Effector memory CD8-positive, alpha-beta T cell (primary cell): ENCODE measurements at places on chromosomes 7 and 10.

- no peak for DNase-seq
Observed at GRCh38 chr10:77649333-77650331, 12.0 kb upstream of the KCNMA1 start.

GRCh38 chr10:34181553-34182300 is 633.4 kb downstream of the PARD3 start:
- no peak for DNase-seq

GRCh38 chr10:44422570-44423101 is 37.7 kb upstream of the CXCL12 start:
- no peak for DNase-seq

DNA sequence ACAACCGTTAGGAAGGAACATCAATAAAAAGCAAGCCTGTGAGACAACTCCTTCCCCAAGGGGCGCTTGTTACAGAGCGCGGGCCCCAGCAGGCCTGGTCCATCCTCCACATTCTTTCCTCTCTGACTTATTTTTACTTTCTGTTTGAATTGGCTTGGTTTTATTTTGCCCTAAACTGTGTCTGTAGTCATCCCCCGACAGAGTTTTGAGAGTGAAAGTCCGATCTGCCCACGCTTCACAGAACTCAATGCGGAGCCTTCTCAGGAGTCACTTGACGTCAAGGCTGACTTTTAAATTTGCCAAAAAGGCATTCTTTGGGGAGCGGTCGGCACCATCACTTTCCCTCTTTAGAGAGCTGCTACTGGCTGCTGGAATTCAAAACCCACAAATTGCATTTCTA is 150.1 kb upstream of the KLF6 start:
- DNase-seq, result peak; percentile 33

- DNase-seq, result no peak
Observed at GRCh38 chr7:144628176-144628575, 207.7 kb downstream of the TPK1 start.

DNA sequence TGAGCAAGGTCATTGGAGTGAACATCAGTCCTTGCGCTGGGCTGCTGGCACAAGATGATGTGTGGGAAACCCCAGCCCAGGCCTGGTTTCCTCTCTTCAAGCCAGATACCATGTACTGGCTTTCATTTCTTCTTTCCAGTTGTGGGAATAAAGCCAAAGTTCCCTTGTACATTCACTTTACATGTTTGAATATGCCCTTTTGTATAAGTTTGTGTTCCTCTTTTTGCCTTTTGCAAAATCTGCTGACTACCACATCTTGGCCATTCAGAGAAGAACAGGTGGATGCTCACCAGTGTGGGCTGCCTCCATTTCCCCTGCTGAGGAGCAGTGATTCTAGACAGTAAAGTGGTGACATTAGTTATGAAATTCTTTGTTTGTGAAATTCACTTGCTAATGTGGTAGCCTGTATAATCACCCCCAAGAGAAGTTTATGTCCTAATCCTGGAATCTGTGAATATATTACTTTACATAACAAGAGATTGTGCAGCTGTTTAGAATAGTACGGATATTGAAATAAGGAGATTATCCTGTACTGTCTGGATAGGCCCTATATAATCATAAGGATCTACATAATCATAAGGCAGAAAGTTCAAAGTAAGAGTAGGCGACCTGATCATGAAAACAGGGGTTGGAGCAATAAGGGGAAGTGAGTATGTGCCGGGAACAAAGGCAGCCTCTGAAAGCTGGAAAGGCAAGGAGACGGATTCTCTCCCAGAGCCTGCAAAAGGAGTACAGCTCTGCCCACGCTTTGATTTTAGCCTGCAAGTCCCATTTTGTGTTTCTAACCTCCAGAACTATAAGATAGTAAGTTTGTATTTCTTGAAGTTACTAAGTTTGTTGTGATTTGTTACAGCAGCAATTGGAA is 18.8 kb upstream of the AOAH start:
- DNase-seq, result no peak

- no peak for DNase-seq
Observed at GRCh38 chr10:86757113-86757972, 924 bp downstream of the BMPR1A start.

GRCh38 chr7:117148971-117149370 is 173.9 kb downstream of the WNT2 start:
- no peak for DNase-seq

DNA sequence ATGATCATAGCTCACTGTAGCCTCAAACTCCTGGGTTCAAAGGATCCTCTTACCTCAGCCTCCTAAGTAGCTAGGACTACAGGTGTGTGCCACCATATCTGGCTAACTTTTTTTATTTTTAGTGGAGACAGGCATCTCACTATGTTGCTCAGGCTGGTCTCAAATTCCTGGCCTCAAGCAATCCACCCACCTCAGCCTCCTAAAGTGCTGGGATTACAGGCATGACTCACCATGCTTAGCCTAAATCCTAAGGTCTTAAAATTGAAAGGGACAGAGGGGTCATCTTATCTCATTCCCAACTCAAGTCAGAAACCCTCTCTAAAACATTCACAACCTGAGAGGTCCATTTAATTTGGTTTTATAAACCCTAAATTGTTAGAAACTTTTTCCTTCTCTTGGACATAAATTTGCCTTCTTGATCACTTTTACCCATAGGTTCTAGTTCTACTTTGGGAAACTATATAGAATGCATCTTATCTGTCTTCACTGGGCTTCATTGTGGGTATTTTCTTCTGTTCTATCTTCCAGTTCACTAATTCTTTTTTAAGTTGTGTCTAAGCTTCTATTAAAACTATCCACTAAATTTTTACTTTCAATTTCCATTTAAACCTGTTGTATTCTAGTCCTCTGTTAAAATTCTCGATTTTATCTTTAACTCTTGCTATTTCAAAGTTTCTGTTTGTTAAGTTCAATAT is 183.4 kb upstream of the KAT6B start:
- DNase-seq, result no peak

- DNase-seq, result peak; percentile 7
Observed at GRCh38 chr10:30784897-30785605, 155.5 kb upstream of the LYZL2 start.

DNA sequence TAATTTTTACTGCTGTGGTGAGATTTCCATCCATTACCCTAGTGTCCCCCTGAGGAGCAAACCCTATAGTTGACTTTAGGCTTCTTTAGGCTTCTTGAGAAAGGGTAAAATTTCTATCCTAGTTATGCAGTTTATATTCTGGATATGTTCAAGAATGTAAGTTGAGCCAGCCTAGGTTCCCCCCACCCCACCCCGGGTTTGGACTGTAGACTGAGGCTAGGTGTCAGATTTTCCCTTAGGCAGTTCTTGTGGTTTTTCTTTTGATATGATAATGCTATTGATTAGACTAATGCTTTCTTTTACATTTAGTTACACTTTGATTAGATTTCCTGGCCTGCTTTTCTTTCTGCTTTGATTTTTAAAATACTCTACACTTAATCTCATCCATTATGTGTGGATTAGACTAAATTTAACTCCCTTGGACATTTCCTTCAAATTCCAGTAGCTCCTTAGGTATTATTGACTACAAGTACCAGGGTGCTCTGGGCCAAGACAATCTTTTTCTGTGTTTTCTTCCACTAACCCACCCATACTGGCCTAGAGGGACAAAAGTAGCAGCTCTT is 37.7 kb downstream of the NRF1 start:
- no peak for DNase-seq

DNA sequence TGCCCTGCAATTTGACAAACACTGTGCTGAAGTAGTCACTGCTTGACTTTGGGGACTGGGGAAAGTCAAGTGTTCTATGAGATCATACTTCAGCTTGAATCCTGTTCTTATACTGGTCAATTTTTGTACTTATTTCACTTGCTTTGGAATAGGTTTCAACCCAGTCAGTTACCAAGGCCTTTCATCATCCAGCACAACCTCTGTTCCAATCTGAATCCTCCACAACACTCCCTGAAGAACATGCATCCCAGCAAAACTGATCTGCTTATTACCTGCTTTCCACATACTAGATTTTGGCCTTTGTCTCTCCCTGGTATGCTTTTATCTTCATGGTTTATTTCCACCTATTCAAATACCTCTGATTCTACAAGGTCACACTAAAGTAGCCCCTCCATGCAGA is 29.5 kb downstream of the DPY19L1 start:
- no peak for DNase-seq

GRCh38 chr10:95691281-95691680 is 2.4 kb downstream of the TCTN3 start:
- DNase-seq, result no peak

DNA sequence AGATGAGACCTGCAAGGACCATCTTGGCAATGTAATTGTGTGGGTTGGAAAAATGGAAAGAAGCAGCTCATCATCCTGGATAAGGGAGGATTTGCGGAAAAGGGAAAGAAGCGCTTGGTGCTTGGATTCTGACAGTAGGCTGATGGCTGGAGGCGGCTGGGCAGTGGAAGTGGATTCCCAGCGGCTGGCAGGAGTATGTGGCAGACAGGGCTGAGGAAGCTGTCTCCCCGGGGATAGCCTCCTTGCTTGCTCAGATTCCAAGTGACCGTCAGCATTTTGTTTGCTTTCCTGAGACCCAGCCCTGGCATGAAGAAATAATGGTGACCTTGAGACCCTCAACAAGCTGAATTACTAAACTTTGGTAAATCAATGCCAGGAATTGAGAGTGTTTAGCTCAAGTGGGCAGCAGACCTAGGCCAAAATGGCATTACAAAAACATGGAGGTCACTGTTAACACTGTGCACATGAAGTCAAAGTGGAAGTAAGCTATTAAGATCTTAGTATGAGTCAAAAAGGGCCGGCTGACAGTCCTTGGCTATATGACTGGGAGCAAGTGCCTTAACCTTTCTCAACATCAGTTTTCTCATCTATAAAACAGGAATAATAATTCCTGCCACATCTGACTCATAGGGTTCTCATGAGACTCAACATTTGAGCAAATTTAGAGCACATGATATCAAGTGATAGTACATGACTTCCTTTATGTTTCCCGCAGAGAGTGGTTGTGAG is 21.3 kb downstream of the SLC25A28 start:
- no peak for DNase-seq

- no peak for DNase-seq
Observed at GRCh38 chr7:96740130-96740529, 30.5 kb upstream of the SEM1 start.

GRCh38 chr7:140416560-140416959 is 12.7 kb downstream of the RAB19 start:
- DNase-seq, result no peak

GRCh38 chr10:24884316-24884715 is 68.1 kb downstream of the PRTFDC1 start:
- DNase-seq, result no peak

GRCh38 chr7:34747176-34747781 is 89.3 kb downstream of the NPSR1 start:
- no peak for DNase-seq

GRCh38 chr7:83934118-83934734 is 260.4 kb downstream of the SEMA3A start:
- no peak for DNase-seq

DNA sequence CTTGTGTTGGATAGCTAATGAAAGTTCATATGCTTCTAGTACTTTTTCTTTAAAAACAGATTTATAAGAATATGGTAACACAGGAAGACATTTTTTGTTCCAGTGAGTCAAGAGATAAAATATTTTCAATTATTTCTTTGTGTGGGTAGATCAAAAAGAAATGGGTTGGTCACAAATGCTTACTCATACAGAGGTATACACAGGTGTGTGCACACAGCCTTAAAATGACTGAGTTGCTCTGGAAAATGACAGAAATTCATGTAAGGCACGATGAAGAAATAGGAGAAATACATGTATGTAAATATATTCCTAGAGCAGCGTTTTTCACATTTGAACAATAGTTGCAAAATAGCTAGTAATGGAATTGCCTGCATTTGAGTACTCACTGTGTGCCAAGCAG is 66.0 kb downstream of the ST7 start:
- DNase-seq, result no peak

DNA sequence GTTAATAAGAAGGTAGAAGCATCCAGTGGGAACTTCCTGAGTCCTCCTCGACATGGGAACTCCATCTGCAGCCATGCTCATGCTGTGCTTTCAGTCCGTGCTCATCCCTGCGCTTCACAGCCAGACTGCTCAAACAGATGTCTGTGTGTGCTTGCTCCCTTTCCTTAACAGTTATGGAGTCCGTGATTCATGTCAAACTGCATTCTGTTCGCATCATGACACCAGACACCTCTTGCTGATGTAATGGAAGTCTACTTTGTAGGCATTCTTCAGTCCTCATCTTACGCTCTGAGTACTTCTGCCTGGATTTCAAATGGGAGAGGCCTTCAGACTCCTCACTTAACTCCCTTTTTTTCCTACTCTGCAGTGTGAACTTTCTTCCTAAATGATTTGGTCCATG is 304.9 kb downstream of the SUGCT start:
- no peak for DNase-seq

- DNase-seq, result no peak
Observed at GRCh38 chr7:127437837-127438236, 45.3 kb upstream of the ZNF800 start.

GRCh38 chr10:10431422-10432066 is 586.1 kb upstream of the CELF2 start:
- no peak for DNase-seq

DNA sequence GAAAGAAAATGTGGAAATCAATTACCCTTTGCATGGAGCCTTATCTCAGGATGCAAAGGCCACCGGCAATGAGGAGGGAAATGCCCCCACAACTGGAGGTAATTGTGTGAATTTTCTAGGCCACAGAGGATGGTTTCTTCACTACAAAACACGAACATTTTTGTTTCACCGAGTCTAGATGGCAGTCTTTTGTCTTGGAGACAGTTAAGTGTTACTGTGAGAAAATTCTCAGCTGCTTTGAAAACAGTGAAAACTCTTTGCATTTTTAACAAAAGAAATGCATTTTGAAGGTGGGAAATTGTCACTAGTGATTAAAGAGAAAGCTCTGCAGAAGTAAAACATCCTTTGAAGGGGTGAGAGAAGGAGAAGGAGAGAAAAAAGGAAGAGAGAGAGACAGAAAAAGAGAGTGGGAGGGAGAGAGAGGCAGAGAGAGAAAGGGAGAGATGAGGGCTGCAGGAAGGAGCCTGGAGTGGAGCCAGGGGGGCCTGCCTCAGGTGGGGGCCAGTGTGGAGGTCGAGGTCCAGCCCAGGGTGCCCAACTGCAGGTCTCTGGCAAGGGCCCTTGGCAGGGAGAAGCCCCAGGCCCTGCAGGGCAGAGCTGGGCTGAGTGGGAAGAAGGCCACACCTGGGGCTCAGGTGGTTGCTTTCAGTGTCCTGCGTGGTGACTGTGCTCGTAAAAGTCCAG is 261.4 kb downstream of the ADARB2 start:
- DNase-seq, result no peak
